ENCODE measurements at places on chromosomes 7 and 10. TPM values are rescaled to one million over a fixed set of nuclear protein-coding genes. Genes with fewer than 3 reads are reported as not detected.

GRCh38 chr10:11875494-11876281, 52.5 kb downstream of the PROSER2 start:
- DNase-seq = peak; percentile 88

DNA sequence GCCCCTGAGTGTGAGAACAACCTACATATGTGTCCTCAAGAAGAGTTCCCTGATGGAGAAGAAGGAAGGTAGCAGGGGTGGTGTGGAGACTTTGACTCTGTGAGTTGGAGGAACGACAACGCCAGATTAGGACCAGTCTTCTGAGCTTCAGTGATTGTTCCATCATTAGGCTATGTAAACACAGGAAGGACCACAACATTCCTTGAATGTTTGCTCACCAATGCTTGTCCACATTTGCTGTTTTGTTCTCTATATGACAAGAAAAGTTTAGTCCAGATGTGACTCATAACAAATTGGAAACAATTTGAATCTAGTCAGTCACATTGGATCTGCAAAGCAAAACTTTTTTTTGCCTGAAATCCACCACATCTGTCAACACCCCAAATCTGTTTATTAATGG, 62.7 kb downstream of the ENTPD1 start:
- peak; percentile 79 for DNase-seq

GRCh38 chr10:57898231-57898630, 369.5 kb downstream of the IPMK start:
- DNase-seq = no peak

DNA sequence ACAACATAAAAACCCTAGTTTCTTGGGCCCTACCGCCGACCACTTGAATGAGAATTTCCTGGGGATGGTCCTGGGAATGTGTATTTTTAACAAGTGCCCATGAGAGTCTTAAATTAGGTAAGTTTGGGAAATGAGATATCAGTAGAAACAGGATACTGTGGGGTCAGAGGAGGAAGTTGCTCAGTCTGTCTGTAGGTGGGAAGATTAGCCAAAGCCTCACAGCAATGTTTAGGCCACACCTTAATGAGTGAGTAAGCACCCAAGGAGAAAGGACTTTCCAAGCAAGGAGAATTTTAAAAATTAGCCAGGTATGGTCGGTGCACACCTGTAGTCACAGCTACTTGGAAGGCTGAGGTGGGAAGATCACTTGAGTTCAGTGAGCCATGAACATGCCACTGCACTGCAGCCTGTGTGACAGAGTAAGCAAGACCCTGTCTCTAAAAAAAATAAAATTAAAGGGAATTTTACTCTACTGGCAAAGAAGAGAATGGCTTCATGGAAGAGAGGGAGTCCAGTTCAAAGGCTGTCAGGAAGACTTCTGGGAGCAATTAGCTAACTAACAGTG, 31.9 kb downstream of the PAPSS2 start:
- no peak for DNase-seq

- DNase-seq = no peak
These were observed 16.4 kb upstream of the FOXK1 start for GRCh38 chr7:4665661-4666060.

DNA sequence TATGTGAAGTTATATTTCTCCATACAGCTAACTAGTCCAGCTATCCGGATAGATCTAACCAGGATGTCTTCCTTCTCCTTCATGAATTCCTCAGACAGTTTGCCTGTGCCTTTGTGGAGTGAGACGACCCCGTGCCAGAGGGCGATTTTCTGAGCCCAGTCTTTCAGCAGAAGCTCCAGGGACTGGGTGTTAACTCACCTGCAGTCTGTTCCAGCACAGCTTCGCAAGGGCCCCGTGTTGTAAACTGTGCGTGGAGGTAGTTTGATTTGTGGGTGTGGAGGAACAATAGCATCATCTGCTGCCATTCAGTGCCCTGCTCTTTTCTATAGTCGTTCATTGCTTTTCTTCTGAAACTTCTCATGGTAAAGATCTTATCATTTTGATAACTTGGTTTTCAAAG, 103.8 kb downstream of the INPP5A start:
- DNase-seq = no peak

- no peak for DNase-seq
These were observed 8.9 kb upstream of the PKD1L1 start for GRCh38 chr7:47957156-47957555.

GRCh38 chr10:110893559-110894179, 21.9 kb downstream of the PDCD4 start:
- DNase-seq = no peak

GRCh38 chr7:93156884-93157283, 8.7 kb upstream of the SAMD9L start:
- no peak for DNase-seq

DNA sequence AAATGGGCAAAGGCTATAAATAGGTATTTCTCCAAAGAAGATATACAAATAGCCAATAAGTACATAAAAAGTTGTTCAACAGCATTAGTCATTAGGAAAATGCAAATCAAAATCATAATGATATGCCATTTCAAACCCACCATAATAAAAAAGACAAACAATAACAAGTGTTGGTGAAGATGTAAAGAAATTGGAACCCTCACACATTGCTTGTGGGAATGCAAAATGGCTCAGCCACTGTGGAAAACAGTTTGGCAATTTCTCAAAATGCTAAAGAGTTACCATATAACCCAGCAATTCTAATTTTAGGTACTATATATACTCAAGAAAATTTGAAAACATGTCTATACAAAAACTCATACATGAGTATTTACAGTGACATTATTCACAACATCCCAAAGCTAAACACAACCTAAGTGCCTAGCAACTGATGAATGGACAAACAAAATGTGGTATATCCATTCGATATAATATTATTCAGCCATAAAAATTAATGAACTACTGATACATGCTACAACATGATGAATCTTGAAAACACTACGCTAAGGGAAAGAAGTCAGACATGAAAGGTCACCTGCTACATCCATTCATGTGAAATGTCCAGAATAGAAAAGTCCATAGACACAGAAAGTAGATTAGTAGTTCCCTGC, 55.6 kb downstream of the CHCHD3 start:
- no peak for DNase-seq

The FBXL13 gene
- 0.51 TPM for total RNA-seq

The HOGA1 gene
- 10.8 TPM for total RNA-seq

The C10orf105 gene
- total RNA-seq = not detected

The SPDYE8 gene
- not detected for total RNA-seq

Data from epithelial cell of proximal tubule (primary cell).